Suppressor macrophage (primary cell): ENCODE measurements at places on chromosomes 7 and 10.

DNA sequence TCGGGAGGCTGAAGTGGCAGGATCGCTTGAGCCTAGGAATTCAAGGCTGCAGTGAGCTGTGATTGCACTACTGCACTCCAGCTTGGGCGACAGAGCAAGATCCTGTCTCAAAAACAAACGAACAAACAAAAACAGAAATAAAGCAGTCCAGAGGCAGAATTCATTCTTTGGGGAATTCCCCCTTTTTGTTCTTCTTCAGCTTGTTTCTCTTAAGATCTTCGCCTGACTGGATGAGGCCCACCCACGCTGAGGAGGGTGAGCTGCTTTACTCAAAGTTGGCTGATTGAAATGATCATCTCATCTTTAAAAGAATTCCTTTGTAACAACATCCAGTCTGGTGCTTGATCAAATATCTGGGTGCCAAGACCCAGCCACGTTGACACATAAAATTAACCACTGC is 10.7 kb downstream of the MRC1 start:
- DNase-seq = peak; percentile 15

GRCh38 chr7:46058086-46058823 is 137.2 kb upstream of the IGFBP3 start:
- no peak for DNase-seq

GRCh38 chr10:29535012-29535777 is 99.6 kb downstream of the SVIL start:
- DNase-seq = peak; percentile 26

DNA sequence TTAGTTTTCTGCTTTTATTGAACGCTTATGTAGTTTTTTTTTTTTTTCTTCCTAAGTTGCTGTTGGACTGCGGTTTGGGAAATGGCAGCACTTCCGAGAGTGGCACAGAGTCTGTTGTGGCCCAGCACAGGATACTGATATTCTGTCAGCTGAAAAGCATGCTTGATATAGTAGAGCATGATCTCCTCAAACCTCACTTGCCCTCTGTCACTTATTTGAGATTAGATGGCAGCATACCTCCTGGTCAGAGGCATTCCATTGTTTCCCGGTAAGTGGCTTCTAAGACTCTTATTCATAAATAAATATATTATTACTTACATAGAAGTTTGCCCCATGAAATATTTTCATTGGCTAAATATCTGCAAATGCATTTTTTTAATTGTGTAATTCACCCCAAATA is 101.1 kb downstream of the BTAF1 start:
- no peak for DNase-seq

DNA sequence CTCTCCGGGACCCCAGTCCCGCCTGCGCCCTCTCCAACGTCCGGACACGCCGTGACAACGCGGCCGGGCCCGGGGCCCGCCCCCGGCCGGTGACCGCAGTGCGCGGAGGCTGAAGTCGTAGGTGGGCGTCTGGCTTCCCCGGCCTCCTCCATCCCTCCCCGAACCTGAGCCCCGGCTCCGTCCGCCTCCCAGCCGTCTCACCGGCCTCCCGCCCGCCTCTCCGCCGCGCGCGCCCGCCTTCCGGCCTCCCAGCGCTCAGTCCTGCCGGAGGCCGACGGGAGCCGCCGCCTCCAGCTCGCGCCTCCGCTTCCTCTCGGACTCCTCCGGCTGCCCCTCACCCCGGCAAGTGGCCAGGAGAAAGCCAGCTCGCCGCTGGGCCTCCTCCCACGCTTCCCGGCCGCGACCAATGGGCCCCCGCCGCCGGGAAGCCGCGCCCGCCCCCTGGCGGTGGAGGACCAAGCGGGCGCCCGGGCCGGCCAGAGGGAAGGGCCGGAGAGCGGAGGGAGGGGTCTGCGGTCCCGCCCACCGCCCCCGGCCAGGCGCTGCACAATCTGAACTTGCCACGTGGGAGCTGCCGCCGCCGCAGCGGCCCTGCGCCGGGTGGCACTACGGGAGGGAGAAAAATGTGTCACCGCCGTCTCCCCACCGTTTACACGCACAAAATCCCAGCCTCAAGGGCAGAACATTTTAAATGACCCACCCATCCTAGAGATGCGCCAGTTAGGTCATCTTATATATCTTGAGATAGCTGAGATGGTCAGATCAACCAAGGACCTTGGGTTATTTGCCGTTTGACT is at the start of gene FAM3C:
Gene FAM3C (minus strand): TSS at position 348 of the 797 bp plus-strand sequence. CDS start 13,339 bp downstream, outside the sequence.
- peak; percentile 97 for DNase-seq

DNA sequence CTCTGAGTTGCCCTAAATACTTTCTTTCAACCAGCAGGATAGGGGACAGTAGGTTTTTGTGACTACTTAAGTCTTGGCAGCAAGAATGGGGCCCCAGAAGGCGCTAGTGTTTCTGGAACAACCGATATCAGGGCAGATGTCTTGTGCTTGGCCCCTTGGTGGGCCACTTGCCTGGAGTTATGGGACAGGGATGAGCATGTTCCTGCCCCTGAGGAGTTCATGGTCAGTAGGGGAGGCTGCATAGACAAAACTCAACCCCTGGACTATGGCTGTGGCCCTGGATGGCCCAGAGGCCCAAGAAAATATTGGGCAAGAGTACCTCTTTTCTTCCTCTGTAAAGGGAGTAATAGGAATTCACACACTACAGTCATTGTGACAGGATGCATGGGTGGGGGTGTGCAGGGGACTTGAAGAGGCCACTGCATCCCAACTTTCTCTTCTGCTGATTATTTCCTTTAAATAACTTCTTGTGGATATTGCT is 57.7 kb upstream of the IGFBP3 start:
- no peak for DNase-seq

GRCh38 chr7:117673367-117673766 is 193.5 kb downstream of the CFTR start:
- DNase-seq = no peak

- no peak for DNase-seq
These were observed 23.5 kb downstream of the GATA3 start for GRCh38 chr10:8078027-8078426.

DNA sequence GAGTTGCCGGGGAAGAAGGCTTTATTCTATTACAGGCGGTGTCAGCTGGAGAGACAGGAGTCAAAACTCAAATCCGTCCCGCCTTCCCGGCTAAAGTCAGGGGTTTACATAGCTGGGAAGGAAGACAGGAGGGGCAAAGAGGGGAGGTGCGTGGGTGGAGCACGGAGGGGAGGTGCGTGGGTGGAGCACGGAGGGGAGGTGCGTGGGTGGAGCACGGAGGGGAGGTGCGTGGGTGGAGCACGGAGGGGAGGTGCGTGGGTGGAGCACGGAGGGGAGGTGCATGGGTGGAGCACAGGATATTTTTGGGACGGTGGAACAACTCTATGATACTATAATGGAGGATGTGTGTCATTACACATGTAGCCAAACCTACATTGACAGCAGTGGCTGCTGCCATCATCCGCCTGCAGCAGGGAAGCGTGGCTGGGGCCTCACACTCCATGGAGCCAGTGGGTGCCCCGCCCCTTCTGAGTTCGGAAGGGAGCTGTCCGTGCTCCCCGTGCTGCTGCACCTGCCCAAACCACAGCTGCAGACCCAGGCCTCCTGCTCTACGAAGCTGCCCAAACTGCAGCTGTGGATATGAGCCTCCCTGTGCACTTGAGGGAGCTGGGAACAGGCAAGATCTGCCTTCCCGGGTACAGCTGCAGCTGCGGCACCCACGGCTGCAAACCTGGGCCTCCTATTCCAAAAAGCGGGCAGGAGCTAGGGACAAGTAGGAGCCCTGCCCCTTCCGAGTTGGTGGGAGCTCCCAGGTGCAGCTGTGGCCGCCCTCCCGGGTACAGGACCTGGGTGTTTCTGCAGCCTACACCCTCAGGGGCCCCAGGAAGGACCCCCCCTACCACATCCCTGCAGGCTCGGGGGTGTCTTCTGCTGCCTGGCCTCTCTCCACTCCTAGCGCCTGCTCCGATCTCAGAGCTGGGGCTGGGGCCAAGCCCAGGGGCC is 119.4 kb downstream of the DYNC2I1 start:
- no peak for DNase-seq

- no peak for DNase-seq
These were observed 23.4 kb downstream of the CAMK2G start for GRCh38 chr10:73850863-73851461.

GRCh38 chr7:108326938-108327337 is 129.3 kb downstream of the NRCAM start:
- DNase-seq = no peak

- DNase-seq = no peak
These were observed 766.9 kb downstream of the DNAJB9 start for GRCh38 chr7:109336531-109336930.

DNA sequence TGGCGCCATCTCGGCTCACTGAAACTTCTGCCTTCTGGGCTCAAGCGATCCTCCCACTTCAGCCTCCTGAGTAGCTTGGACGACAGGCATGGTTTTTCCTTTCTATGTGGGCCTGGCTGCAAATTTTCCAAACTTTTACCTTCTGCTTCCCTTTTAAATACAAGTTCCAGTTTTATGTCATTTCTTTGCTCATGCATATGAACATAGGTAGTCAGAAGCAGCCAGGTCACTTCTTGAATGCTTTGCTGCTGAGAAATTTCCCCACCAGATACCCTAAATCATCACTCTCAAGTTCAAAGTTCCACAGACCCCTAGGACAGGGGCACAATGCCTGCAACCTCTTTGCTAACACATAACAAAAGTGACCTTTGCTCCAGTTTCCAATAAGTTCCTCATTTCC is 21.6 kb upstream of the RPEL1 start:
- peak; percentile 16 for DNase-seq

DNA sequence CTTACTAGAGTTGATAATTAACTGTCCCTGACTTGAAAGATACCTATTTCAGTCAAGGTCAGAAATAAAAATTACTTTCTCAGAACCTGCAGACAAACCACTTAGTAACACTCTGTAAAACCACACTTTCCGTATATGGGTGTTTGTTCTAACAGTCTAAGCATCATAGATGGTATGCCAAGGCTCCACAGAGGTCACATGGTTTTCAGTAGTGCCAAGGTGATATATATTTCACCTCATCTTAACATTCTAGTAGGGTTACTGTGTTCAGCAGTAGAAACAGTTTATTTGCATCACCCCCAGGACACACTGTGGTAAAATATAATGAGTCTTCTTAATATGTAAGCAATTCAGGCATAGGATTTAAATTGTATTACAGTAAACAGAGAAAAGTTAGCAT is 61.5 kb downstream of the KCND2 start:
- no peak for DNase-seq

GRCh38 chr10:30691639-30692015 is 62.1 kb upstream of the LYZL2 start:
- no peak for DNase-seq

DNA sequence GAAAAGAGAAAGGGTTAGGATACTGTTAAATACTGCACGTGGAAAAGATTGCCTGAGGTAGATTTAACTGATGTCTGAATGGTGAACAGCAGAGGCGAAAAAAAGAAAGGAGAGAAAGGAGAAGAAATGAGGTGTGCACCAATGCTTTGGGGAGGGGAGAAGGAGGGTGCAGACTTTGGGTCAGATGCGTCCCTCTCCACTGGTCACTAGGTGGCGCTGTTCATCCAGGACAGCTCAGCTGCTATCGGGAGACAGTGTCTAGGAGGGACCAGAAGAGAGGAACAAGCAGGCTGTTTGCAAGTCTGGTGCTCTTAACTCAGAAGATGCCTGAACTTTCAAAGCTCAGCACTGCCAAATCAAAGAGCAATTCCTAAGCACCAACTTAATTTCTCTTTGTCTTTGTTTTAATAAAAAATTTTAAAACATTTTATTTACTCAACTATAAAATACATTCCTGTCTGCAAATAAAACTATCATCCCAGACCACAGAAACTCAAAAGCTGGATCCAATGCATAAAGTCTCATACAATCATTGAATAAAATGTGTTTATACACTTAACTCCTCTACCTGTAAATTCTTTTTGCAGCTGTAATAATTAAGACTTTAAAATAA is 83.9 kb upstream of the PDLIM1 start:
- peak; percentile 92 for DNase-seq

DNA sequence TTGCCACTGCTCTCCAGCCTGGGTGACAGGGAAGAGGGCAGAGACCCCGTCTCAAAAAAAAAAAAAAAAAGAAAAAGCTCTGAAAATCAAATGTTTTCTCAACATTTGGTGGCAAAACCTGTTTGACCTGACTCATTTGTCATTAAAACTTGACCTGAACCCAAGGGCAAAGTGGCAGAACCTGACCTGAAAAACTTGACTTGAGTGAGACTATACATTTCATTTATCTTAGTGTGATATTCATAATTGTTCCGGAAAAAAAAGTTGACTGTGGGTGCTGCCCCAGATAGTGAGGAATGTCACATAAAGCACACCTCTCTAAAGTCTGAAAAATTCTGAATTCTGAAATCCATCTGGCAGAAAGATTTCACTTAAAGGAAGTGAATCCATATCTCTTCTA is 2.3 kb upstream of the TAX1BP1 start:
- no peak for DNase-seq

DNA sequence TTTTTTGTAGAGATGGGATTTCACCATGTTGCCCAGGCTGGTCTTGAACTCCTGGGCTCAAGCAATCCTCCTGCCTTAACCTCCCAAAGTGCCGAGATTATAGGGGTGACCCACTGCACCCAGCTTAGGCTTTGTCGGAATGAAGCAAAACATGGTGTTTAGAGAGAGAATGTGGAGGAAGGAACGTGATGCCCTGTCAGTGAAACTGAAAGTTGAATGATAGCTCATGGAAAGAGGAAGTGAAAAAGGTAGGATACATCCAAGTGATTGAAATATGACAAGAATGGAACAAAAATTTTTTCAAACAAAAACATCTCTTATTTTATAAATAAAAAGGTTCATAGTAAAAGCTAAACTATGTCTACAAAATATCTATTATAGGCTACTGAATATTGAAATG is 5.9 kb downstream of the AKAP9 start:
- peak; percentile 22 for DNase-seq

- no peak for DNase-seq
These were observed 20.7 kb upstream of the ADRB1 start for GRCh38 chr10:114022766-114023597.

DNA sequence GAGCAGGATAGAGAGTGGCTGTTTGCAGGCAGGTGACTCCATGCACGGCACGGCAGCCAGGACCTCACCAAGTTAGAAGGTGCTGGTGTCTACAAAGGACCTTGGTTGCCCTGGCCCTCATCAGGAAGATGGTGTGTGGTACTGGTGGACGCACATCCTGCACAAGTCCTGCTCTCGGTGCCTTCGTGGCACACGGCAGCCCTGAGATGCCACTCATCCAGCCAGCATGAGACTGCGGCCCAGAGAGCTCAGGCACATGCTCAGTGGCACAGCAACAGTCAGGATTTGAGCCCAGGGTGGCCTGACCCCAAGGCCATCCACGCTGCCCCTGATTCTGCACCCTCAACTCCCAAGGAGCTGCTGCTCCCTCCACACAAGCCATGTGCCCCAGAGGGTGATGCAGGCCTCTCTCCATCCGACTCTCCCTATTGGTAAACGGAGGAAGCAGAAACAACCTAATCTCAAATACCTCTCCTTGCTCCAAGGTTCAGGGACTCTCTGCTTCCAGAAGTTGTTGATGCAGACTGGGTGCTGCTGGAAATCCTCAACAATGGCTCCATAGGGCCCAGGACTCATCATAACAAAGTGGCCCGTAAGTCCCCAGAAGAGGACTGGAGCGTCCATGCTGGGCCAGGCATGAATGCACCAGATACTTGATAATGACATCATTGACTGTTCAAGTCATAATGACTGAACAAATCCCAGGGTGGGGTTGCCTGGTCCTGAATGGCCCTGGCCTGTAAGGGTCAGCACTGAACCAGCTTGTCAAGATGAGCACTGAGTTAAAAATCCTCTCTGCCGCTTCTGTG is 93.6 kb downstream of the ARHGAP22 start:
- peak; percentile 0 for DNase-seq
